Daoy (cell line): ENCODE measurements at places on chromosomes 4 and X. TPM values are rescaled to one million over a fixed set of nuclear protein-coding genes. Genes with fewer than 3 reads are reported as not detected.

- no peak for DNase-seq
Measured at GRCh38 chrX:112527903-112528302, 151.8 kb downstream of the LHFPL1 start.

DNA sequence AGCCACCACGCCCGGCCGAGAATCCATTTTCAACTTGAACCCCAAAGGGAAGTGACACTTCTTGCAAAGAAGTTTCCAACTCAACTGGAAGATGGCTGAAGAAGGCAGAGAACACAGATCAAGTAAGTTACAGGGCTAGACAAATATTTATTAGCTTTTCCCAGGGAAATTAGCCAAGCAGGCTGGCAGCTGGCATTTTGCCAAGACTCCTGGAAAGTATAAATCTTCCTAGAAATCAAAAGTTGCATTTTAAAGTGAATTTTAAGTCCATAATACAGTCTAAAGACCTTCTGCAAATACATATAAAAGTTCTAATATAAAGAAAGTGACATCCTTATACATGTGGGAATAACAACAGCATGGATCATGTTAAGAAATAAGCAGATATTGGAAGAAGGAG, 3.4 kb upstream of the MRPL1 start:
- DNase-seq: no peak

DNA sequence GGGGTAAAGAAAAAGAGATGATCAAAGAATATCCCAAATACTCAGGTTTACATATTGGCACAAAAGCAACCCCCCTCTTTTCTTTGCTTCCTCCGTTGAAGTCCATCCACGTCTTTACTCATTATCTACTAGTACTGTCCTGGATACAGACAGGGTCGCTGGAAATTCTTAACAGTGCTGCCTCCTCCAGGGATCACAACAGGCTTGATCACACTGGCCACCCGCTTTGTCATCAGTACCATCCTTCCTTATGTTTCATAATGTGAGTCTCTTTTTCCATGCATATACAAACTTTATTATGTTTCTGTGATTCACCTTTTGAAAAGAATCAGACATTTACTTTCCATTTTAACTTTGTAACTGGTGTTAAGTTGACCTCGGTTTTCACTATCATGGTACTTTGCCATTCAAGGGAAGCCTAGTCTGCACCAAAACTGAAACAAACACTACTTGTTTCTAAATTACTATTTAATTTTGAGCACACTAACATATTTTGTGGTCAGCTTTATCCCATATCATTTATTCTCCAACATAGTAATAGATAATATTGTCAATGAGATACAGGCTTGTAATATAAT, 387.5 kb upstream of the PPP1R2C start:
- no peak for DNase-seq

SHISA3 gene
- total RNA-seq: 3.1 and 4.3 TPM in 2 replicates

NUP54 gene
- total RNA-seq: 31.8 and 40.7 TPM in 2 replicates

GIMD1 gene
- not detected in 2 replicates for total RNA-seq

MAGEE2 gene
- total RNA-seq: not detected in 2 replicates
